ENCODE measurements at places on chromosomes 16 and 17.

DNA sequence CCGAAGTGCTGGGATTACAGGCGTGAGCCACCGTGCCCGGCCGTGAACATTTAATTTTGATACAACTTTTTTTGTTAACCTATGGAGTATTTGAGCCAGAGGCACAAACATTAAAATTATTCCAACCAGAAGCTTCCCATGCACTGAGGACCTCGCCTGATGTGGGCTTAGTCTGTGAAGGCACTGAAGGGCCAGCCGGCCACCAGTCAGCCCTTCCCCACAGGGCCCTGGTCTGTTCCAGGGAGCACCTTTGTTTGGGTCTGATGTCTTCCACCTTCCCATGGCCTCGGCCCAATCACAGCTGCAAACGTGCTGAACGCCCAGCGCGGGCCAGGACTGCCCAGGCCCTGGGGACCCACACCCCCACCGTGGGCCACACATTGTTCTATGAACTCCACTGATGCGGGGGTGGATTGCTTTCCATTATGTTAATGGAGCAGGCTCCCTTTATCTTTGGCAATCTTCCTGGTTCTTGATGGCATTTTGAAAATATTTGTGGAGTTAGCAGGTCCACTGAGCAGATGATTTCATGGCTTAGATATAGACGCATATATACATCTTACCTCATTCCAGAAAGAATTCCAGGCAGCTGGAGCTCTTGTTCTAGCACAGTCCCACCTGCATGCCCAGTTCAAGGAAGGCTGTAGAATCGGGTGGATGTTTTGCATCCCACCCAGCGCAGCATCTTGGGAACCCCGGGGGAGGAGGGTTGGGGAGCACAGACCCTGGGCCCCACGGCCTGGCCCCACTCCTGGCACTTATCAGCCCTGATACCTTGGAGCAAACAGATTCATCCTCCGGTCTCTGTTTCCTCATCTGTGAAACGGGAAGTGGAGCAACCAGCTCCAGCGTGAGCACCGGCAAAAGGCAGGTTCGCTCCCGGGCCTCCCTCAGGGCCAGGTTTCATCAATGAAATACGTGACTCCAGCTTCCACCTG, 14.5 kb downstream of the SPIRE2 start:
- H3K4me3 ChIP-seq = no peak overlapping the region
- no peak overlapping the region for H3K27ac ChIP-seq
- DNase-seq = peak; percentile 62
- H3K36me3 ChIP-seq = no peaks in the 10 kb centered on the region

GRCh38 chr17:5043524-5043923, 8.3 kb upstream of the SLC52A1 start:
- no peak overlapping the region for H3K27ac ChIP-seq
- no peaks in the 10 kb centered on the region for H3K4me1 ChIP-seq
- H3K36me3 ChIP-seq = no peaks in the 10 kb centered on the region
- DNase-seq = no peak
- peaks cover 8% of the 10 kb centered on the region for H3K27me3 ChIP-seq

DNA sequence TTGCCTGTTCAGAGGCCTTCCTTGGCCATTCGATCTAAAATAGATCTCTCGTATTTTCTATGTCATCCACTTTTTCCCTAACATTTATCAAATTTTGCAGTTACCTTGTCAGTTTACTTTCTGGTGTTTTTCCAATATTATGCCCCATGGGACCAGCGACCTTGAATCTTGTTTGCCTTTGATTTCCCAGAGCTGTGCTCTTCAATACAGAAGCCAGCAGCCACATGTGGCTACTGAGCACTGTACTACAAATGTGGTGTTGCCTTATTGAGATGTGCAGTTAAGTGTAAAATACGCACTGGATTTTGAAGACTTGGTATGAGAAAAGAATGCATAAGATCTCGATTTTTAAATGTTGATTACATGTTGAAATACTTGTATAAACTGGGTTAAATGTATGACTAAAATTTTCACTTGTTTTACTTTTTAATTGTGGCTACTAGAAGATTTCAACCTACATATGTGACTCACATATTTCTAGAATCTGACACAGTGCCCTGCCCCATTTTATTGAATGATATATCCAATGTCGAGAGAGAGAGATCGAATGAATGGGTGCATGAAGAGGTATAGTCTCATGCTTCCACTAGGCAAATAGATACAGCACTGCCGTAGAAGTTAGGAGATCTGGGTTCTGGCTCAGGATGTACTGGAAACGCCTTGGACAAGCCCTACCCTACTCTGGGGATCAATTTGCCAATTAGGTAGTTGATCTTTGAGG, 824 bp upstream of the PSME3 start:
- H3K27ac ChIP-seq = peak overlapping the region; percentile 99
- peak overlapping the region; percentile 98 for H3K4me3 ChIP-seq

- H3K4me3 ChIP-seq = no peak overlapping the region
- no peaks in the 10 kb centered on the region for H3K27me3 ChIP-seq
- no peaks in the 10 kb centered on the region for H3K4me1 ChIP-seq
- H3K36me3 ChIP-seq = no peaks in the 10 kb centered on the region
Measured at GRCh38 chr16:1177750-1178149, 24.8 kb downstream of the CACNA1H start.

DNA sequence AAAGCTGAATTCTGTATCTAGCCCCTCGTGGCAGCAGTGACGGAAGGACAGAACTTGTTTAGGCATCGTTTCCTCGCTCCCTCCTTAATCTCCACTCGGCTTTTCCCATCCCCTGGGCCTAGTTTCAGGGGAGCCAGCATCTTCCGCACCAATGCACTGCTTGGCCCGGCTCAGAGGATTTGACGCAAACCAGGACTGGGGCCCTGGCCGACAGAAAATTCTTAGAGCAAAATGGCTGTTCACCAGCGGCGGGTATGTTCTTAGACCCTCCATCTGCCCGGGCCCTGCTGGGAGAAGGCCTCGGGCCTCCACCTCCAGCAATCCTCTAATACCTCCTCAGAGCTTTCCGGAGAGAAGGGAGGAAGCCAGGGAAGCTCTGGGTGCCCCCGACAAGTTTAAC, 54.6 kb downstream of the TBC1D16 start:
- H3K36me3 ChIP-seq = no peaks in the 10 kb centered on the region
- no peak overlapping the region for H3K4me3 ChIP-seq
- H3K4me1 ChIP-seq = peaks cover 5% of the 10 kb centered on the region
- H3K27ac ChIP-seq = no peak overlapping the region
- H3K27me3 ChIP-seq = no peaks in the 10 kb centered on the region

DNA sequence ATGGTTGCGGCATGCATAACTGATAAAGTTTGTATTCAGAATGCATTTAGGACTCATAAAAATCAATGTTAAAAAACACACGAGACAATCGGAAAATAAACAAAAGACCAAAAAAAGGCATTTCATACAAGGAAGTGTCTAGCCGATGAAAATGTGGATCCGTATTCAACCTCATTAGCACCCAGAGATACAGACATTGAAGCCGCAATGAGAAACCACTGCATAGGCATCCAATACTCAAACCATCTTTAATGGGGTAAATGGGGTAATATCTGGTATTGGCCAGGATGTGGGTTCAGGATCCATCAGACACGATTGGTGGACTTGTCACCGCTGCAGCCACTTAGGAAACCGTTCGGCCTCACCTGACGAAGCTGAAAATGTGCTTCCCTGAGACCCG, 47.4 kb upstream of the ENPP7 start:
- H3K27ac ChIP-seq = no peak overlapping the region
- no peak overlapping the region for H3K4me3 ChIP-seq
- H3K4me1 ChIP-seq = no peaks in the 10 kb centered on the region
- peaks cover 37% of the 10 kb centered on the region for H3K27me3 ChIP-seq
- no peaks in the 10 kb centered on the region for H3K36me3 ChIP-seq
- no peak for DNase-seq
